Ovary (tissue), 10 donors: ENCODE measurements at places on chromosomes 4 and X.

GRCh38 chr4:10671366-10671765, 13.2 kb downstream of the CLNK start:
- no peaks in the 10 kb centered on the region for H3K4me1 ChIP-seq
- no peaks in the 10 kb centered on the region for H3K36me3 ChIP-seq
- H3K27me3 ChIP-seq = no peaks in the 10 kb centered on the region
- H3K27ac ChIP-seq = no peak overlapping the region

GRCh38 chr4:25421816-25422525, 44.9 kb downstream of the ANAPC4 start:
- no peaks in the 10 kb centered on the region for H3K36me3 ChIP-seq
- no peaks in the 10 kb centered on the region for H3K27me3 ChIP-seq
- DNase-seq = no peak

- H3K4me3 ChIP-seq = no peak overlapping the region
- no peak overlapping the region for H3K27ac ChIP-seq
- H3K27me3 ChIP-seq = no peaks in the 10 kb centered on the region
- DNase-seq = no peak
- H3K4me1 ChIP-seq = no peaks in the 10 kb centered on the region
Observed at GRCh38 chrX:55342533-55343501, 78.1 kb upstream of the PAGE3 start.

GRCh38 chr4:105140684-105141490, 5.8 kb upstream of the TET2 start:
- no peak for DNase-seq
- no peak overlapping the region for H3K27ac ChIP-seq
- H3K36me3 ChIP-seq = no peaks in the 10 kb centered on the region
- H3K4me3 ChIP-seq = no peak overlapping the region

GRCh38 chrX:42839632-42840031, 61.7 kb upstream of the PPP1R2C start:
- no peaks in the 10 kb centered on the region for H3K4me1 ChIP-seq
- no peak overlapping the region for H3K4me3 ChIP-seq
- no peaks in the 10 kb centered on the region for H3K27me3 ChIP-seq
- no peak overlapping the region for H3K27ac ChIP-seq
- no peaks in the 10 kb centered on the region for H3K36me3 ChIP-seq

- peak overlapping the region; percentile 81 for H3K27ac ChIP-seq
- DNase-seq = no peak
- H3K4me1 ChIP-seq = no peaks in the 10 kb centered on the region
- H3K36me3 ChIP-seq = no peaks in the 10 kb centered on the region
- H3K27me3 ChIP-seq = no peaks in the 10 kb centered on the region
- peak overlapping the region; percentile 84 for H3K4me3 ChIP-seq
Observed at GRCh38 chrX:154399527-154400368, 1.6 kb downstream of the RPL10 start.

- H3K4me3 ChIP-seq = no peak overlapping the region
- DNase-seq = no peak
- H3K4me1 ChIP-seq = no peaks in the 10 kb centered on the region
- H3K27me3 ChIP-seq = no peaks in the 10 kb centered on the region
Observed at GRCh38 chr4:5940470-5941203, 47.8 kb upstream of the CRMP1 start.

GRCh38 chrX:38718311-38718710, 82.9 kb upstream of the MID1IP1 start:
- DNase-seq = no peak
- H3K36me3 ChIP-seq = no peaks in the 10 kb centered on the region
- H3K27me3 ChIP-seq = no peaks in the 10 kb centered on the region
- H3K4me1 ChIP-seq = no peaks in the 10 kb centered on the region

GRCh38 chr4:1055721-1056590, 44.5 kb downstream of the FGFRL1 start:
- no peaks in the 10 kb centered on the region for H3K36me3 ChIP-seq
- H3K27me3 ChIP-seq = peaks cover 2% of the 10 kb centered on the region
- H3K4me1 ChIP-seq = peaks cover 6% of the 10 kb centered on the region
- no peak overlapping the region for H3K27ac ChIP-seq

DNA sequence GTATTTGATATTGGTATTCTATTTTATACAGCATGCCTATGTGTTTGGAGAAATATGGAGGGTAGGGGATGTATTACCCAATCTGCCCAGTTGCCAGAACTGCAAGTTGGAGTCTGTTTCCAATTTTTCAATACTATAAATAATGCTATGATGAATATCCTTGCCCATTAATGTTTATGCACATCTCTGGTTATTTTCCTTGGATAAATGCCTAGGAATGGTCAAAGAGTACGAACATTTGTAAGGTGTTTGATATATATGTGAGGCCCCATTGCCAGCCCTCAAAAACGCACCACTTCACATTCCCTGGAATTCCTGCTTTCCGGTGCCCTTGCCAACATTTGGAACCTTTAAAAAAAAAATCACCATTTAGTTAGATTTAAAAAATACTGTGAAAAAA, 34.3 kb downstream of the CLDN34 start:
- DNase-seq = no peak
- H3K36me3 ChIP-seq = no peaks in the 10 kb centered on the region
- H3K27me3 ChIP-seq = no peaks in the 10 kb centered on the region
- no peaks in the 10 kb centered on the region for H3K4me1 ChIP-seq
- no peak overlapping the region for H3K27ac ChIP-seq

- no peak overlapping the region for H3K27ac ChIP-seq
- no peaks in the 10 kb centered on the region for H3K27me3 ChIP-seq
- H3K4me1 ChIP-seq = no peaks in the 10 kb centered on the region
- no peaks in the 10 kb centered on the region for H3K36me3 ChIP-seq
Observed at GRCh38 chr4:68182382-68182820, 52.7 kb upstream of the TMPRSS11F start.

DNA sequence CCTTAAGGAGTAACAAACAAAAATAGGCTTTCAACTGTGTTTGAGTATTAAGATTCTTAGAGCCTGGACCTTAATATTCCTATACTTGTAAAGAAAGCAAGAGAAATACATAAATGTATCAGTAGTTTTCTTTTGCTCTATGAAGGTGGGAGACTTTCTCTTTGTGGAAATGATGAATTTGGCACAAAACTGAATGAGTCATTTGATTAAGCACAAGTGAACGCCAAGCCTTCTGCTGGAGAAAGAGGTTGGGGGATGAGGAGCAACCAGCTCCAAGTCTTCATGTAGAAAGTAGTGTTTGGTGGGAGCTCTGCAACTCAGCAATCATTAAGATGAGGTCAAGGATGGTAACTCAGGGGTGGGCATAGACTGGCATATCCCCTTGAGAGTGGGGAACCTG, 49.6 kb downstream of the MEPE start:
- no peak overlapping the region for H3K27ac ChIP-seq
- no peaks in the 10 kb centered on the region for H3K4me1 ChIP-seq
- no peaks in the 10 kb centered on the region for H3K36me3 ChIP-seq

DNA sequence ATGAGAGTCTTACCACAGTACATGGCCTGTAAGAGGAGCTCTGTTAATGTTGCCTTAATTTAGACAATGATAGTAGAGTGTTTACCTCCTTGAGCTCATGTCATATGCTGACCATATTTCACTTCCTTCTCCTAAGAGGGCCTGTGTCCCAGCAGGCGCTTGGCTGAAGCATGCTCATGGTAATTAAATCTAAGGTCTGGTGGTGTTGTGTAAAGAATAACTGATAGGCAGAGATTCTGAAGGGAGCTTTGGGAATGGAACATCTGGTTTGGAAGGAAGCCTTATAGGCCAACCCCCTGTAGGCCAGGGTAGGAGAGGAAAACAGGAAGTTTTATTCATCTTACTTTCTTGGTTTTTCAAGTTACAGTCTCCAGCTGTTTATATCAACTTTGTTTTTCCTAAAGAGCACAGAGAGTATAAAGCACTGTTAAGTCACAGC, 300.2 kb downstream of the USP46 start:
- no peaks in the 10 kb centered on the region for H3K4me1 ChIP-seq
- H3K4me3 ChIP-seq = no peak overlapping the region
- DNase-seq = no peak
- H3K27ac ChIP-seq = peak overlapping the region; percentile 2
- H3K27me3 ChIP-seq = no peaks in the 10 kb centered on the region

DNA sequence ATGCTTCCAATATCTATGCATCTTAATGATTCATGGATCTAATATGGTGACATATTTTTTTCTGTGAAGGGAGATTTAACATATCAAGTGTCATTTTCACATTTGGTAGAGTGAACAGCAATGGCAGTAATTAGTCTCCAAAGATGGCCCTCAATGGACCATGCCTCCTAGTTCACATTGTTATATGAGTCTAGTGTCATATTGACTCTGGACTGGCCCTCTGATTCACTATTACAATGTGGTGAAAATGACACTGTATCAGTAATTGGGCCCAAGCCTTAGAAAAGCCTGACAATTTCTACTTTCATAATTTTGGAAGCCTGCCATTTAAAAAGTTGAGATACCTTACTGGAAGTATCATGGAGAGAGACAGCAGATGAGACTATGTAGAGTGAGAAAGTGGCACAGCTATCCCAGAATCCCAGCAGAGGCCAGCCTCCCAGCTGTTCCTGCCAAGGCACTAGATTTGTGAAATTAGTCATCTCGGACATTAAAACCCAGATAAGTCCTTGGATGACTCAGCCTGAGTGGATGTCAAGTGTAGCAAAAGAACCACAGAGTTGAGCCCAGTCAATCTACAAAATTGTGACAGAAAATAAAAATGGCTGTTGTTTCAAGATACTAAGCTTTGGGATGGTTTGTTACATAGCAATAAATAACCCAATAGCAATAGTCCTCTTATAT, 68.4 kb downstream of the ARHGEF38 start:
- H3K36me3 ChIP-seq = no peaks in the 10 kb centered on the region
- H3K4me3 ChIP-seq = no peak overlapping the region
- DNase-seq = no peak

GRCh38 chrX:10098270-10098713, 58.5 kb upstream of the CLCN4 start:
- H3K27me3 ChIP-seq = no peaks in the 10 kb centered on the region
- DNase-seq = no peak
- H3K36me3 ChIP-seq = no peaks in the 10 kb centered on the region
- peak overlapping the region; percentile 61 for H3K27ac ChIP-seq
- peaks cover 5% of the 10 kb centered on the region for H3K4me1 ChIP-seq

DNA sequence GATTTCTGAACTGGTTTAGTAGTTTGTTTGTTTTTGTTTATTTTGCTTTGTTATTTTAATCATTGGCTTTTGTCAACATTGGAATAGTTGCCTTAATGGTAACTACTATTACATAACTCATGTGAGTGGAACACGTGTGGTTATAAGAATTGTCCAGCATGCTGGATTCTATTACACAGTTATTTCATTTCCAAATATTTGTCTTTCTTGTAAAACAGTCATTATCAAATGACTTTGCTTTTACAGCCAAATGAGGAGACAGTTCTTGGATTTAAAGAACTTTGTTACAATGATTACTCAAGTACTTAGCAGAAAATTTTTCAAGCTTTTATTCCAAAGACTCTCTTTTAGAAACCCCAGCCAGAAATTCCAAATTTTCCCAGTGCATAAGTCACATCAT, 516.1 kb upstream of the MAGEB2 start:
- no peak overlapping the region for H3K27ac ChIP-seq
- no peak for DNase-seq
- H3K4me1 ChIP-seq = no peaks in the 10 kb centered on the region
- no peak overlapping the region for H3K4me3 ChIP-seq
- H3K36me3 ChIP-seq = no peaks in the 10 kb centered on the region

GRCh38 chrX:34849371-34849770, 93.2 kb upstream of the FAM47B start:
- H3K4me1 ChIP-seq = no peaks in the 10 kb centered on the region
- no peak overlapping the region for H3K27ac ChIP-seq
- H3K27me3 ChIP-seq = no peaks in the 10 kb centered on the region
- H3K4me3 ChIP-seq = no peak overlapping the region
- no peak for DNase-seq
- H3K36me3 ChIP-seq = no peaks in the 10 kb centered on the region

- no peak overlapping the region for H3K27ac ChIP-seq
- H3K27me3 ChIP-seq = no peaks in the 10 kb centered on the region
- no peaks in the 10 kb centered on the region for H3K4me1 ChIP-seq
- no peak overlapping the region for H3K4me3 ChIP-seq
- H3K36me3 ChIP-seq = no peaks in the 10 kb centered on the region
Observed at GRCh38 chrX:151151665-151152267, 24.6 kb upstream of the GPR50 start.

DNA sequence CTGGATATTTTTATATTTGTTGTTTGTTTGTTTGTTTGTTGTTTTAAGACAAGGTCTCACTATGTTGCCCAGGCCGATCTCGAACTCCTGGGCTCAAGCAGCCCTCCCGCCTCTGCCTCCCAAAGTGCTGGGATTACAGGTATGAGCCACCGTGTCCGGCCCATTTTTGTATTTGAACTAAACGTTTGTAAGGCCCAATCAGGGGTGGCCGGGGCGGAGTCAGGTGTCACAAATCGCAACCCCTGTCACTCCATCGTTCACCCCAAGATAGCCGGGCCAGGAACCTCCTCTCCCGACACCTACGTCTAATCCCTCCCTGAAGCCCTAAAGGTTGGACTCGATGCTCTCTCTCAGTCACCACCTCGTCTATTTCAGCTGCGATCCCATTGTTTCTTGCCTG, 722 bp upstream of the EFHC2 start:
- H3K4me3 ChIP-seq = no peak overlapping the region
- peak; percentile 41 for DNase-seq
- H3K27ac ChIP-seq = no peak overlapping the region

- H3K4me3 ChIP-seq = no peak overlapping the region
- no peak for DNase-seq
- H3K36me3 ChIP-seq = no peaks in the 10 kb centered on the region
- no peaks in the 10 kb centered on the region for H3K27me3 ChIP-seq
Observed at GRCh38 chr4:75004755-75005668, 72.1 kb downstream of the PARM1 start.

DNA sequence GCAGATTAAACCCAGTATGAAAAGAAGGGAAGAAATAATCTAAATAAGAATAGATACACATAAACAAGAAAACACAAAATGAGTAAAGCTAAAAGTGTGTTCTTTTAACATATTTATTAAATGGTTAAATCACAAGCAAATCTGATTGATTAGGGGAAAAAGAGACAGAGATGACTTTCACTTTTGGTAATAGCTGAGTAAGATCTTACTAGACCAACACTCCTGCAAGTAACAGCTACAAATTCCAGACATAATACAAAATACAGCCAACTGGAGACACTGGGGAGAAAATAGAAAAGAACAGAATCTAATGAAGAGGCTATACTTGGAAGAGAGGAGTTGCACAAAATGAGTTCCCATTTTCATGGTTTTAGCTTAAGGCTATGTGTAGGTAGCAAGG, 33.5 kb downstream of the OR13H1 start:
- no peak for DNase-seq
- no peak overlapping the region for H3K4me3 ChIP-seq
- H3K27ac ChIP-seq = no peak overlapping the region
- no peaks in the 10 kb centered on the region for H3K4me1 ChIP-seq

- H3K36me3 ChIP-seq = no peaks in the 10 kb centered on the region
- no peaks in the 10 kb centered on the region for H3K4me1 ChIP-seq
- H3K27me3 ChIP-seq = no peaks in the 10 kb centered on the region
- no peak overlapping the region for H3K4me3 ChIP-seq
Observed at GRCh38 chr4:61079427-61079826, 120.7 kb upstream of the ADGRL3 start.

GRCh38 chr4:3215733-3216132, 33.2 kb upstream of the MSANTD1 start:
- DNase-seq = no peak
- no peak overlapping the region for H3K27ac ChIP-seq
